Hepatocyte (in vitro differentiated cells): ENCODE measurements at places on chromosomes 2 and 18. TPM values are rescaled to one million over a fixed set of nuclear protein-coding genes. Genes with fewer than 3 reads are reported as not detected.

- H3K4me3 ChIP-seq, result no peak overlapping the region
- no peak for DNase-seq
- no peaks in the 10 kb centered on the region for H3K27me3 ChIP-seq
- no peaks in the 10 kb centered on the region for H3K4me1 ChIP-seq
- H3K27ac ChIP-seq, result no peak overlapping the region
These were observed 32.4 kb upstream of the ACTR3 start for GRCh38 chr2:113857464-113857863.

GRCh38 chr2:36769106-36769505 is 72.6 kb downstream of the VIT start:
- H3K4me3 ChIP-seq, result no peak overlapping the region
- DNase-seq, result no peak
- H3K36me3 ChIP-seq, result no peaks in the 10 kb centered on the region
- no peaks in the 10 kb centered on the region for H3K27me3 ChIP-seq
- H3K27ac ChIP-seq, result no peak overlapping the region
- H3K4me1 ChIP-seq, result no peaks in the 10 kb centered on the region

- H3K27me3 ChIP-seq, result no peaks in the 10 kb centered on the region
- H3K4me1 ChIP-seq, result peaks cover 15% of the 10 kb centered on the region
- no peak for DNase-seq
- no peak overlapping the region for H3K4me3 ChIP-seq
- H3K27ac ChIP-seq, result no peak overlapping the region
These were observed 35.9 kb downstream of the INPP4A start for GRCh38 chr2:98480598-98480997.

- no peaks in the 10 kb centered on the region for H3K36me3 ChIP-seq
- no peak overlapping the region for H3K4me3 ChIP-seq
- H3K27me3 ChIP-seq, result no peaks in the 10 kb centered on the region
- peak; percentile 12 for DNase-seq
- H3K4me1 ChIP-seq, result no peaks in the 10 kb centered on the region
These were observed 43.9 kb upstream of the B3GNT2 start for GRCh38 chr2:62152000-62152399.

Gene SCG2
- 14.0 and 14.2 TPM in 2 replicates for total RNA-seq

GRCh38 chr2:39435741-39436591 is 1.1 kb downstream of the MAP4K3 start:
- H3K27ac ChIP-seq, result peak overlapping the region; percentile 98
- H3K27me3 ChIP-seq, result no peaks in the 10 kb centered on the region
- peak overlapping the region; percentile 79 for H3K4me3 ChIP-seq
- peak; percentile 34 for DNase-seq
- H3K36me3 ChIP-seq, result no peaks in the 10 kb centered on the region
- peaks cover 42% of the 10 kb centered on the region for H3K4me1 ChIP-seq

Gene DAW1
- 0.23 and 0.68 TPM in 2 replicates for total RNA-seq

Gene SLC9A4
- total RNA-seq, result 0.80 and 1.8 TPM in 2 replicates

Gene CDK5R2
- 0.08 and 0.37 TPM in 2 replicates for total RNA-seq

Gene GLI2
- total RNA-seq, result 3.8 and 5.8 TPM in 2 replicates

Gene RNU2-63P
- total RNA-seq, result not detected in 2 replicates

DNA sequence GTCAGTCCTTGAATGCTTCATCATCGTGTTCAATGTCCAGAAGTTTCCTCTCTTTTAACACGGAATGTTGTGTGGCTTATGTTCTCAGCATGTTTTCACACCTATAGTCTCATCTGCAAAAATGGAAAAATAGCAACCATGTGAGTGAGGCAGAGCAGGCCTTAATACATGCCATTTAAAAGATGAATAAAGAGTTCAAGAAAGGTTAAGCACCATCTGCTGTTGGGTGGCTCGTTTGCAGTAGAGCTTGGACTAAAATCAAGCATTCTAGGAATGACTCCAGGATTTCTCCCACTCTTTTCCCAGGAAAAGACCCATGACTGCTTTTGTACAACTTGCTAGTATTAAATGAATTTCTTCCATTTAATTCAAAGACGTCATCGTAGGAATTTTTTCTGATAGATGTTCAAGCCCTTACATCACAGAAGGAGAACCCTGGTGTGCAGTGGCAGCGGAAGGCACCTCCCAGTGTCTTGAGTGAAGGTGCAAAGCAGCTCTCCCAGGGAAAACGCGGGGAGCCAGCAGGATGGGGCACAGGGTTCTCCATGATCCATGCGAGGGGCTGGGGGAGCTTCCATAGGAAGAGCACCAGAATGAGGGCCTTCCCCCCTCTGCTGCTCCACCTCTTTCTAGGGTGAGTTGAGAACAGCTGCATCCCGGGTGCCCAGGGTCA is 9.6 kb downstream of the DCDC2C start:
- no peaks in the 10 kb centered on the region for H3K4me1 ChIP-seq
- H3K4me3 ChIP-seq, result no peak overlapping the region
- H3K27me3 ChIP-seq, result no peaks in the 10 kb centered on the region
- no peaks in the 10 kb centered on the region for H3K36me3 ChIP-seq
- H3K27ac ChIP-seq, result no peak overlapping the region
- no peak for DNase-seq

DNA sequence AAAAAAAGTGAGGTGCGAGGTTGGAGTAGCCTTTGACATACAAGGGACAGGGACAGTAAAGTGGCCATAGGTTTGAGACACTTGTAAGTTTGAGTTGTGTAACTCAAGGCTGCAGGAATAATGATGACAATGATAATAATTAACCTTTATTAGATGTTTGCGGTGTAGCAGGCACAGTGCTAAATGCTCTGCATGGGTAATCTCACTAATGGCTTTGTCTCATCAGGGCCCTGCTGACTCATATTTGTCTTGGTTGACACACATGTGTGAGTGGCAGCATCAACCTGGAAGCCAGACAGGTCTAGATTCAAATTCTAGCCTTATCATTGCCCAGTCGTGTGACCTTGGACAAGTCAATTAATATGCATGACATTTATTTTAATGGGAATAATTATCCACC is 126.2 kb downstream of the FSHR start:
- H3K36me3 ChIP-seq, result no peaks in the 10 kb centered on the region
- H3K4me3 ChIP-seq, result no peak overlapping the region
- no peaks in the 10 kb centered on the region for H3K4me1 ChIP-seq
- DNase-seq, result peak; percentile 55
- H3K27ac ChIP-seq, result no peak overlapping the region

GRCh38 chr2:11390399-11390658 is 45.9 kb upstream of the ROCK2 start:
- peak overlapping the region; percentile 38 for H3K27ac ChIP-seq
- peaks cover 45% of the 10 kb centered on the region for H3K4me1 ChIP-seq
- no peak for DNase-seq

- no peak overlapping the region for H3K27ac ChIP-seq
- H3K36me3 ChIP-seq, result no peaks in the 10 kb centered on the region
- peak; percentile 81 for DNase-seq
- H3K4me3 ChIP-seq, result no peak overlapping the region
- H3K27me3 ChIP-seq, result no peaks in the 10 kb centered on the region
These were observed 21.2 kb downstream of the GRB14 start for GRCh38 chr2:164599954-164600589.

DNA sequence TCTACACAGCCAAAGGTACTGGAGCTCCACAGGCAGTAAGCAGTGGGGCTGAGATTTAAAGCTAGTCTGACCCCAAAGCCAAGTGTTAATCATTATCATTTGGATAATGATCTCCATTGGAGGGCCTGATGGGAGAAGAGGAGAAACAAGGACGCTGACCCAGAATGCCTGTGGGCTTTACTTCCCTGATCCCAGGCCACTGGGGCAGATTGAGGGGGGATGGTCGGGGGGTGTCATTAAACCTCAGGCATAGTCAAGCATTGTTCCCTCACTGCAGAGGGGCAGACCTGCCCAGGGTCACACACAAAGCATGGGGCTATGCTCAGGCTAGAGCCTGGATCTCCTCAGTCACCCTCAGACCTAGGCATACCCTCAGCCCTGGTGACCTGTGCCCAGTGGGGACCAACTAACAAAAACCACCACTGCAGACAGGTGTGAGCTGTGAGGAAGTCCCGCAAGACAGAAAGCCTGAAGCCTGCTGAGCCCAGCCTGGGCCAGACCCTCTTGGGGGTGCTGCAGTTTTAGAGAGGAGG is 53.4 kb downstream of the SDC1 start:
- H3K27me3 ChIP-seq, result no peaks in the 10 kb centered on the region
- H3K36me3 ChIP-seq, result no peaks in the 10 kb centered on the region
- H3K4me3 ChIP-seq, result no peak overlapping the region

- H3K27me3 ChIP-seq, result no peaks in the 10 kb centered on the region
- H3K4me1 ChIP-seq, result no peaks in the 10 kb centered on the region
- no peak overlapping the region for H3K4me3 ChIP-seq
These were observed 423.3 kb downstream of the LPIN1 start for GRCh38 chr2:12169721-12170120.

GRCh38 chr2:32342801-32343200 is 14.0 kb upstream of the BIRC6 start:
- DNase-seq, result no peak
- H3K4me3 ChIP-seq, result no peak overlapping the region

Gene BCL2L11
- 25.3 and 26.5 TPM in 2 replicates for total RNA-seq

DNA sequence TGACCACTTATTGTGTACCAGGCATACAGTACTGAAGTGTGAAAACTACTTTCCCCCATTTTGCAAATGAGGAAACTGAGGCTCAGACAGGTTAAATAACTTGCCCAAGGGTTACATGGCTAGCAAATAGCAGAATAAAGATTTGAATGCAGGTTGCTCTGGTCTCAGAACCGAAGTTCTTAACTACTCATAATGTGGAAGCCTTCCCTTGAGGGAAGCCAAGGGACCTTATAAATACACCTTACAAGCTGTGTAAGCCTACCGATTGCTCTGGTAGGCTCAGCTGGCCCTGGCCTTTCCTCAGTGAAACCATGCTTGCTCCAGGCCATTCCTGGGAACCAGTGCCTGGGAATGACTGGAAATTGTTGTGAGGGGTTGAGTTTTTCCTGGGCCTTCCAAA is 114.6 kb upstream of the CDCA7 start:
- H3K36me3 ChIP-seq, result no peaks in the 10 kb centered on the region
- no peak overlapping the region for H3K4me3 ChIP-seq
- no peaks in the 10 kb centered on the region for H3K27me3 ChIP-seq
- no peak overlapping the region for H3K27ac ChIP-seq
- no peak for DNase-seq

Gene DYSF
- total RNA-seq, result 0.90 and 2.8 TPM in 2 replicates

GRCh38 chr2:158828378-158829164 is 33.5 kb downstream of the DAPL1 start:
- no peak overlapping the region for H3K4me3 ChIP-seq
- H3K27me3 ChIP-seq, result no peaks in the 10 kb centered on the region
- H3K36me3 ChIP-seq, result no peaks in the 10 kb centered on the region
- H3K27ac ChIP-seq, result peak overlapping the region; percentile 0

DNA sequence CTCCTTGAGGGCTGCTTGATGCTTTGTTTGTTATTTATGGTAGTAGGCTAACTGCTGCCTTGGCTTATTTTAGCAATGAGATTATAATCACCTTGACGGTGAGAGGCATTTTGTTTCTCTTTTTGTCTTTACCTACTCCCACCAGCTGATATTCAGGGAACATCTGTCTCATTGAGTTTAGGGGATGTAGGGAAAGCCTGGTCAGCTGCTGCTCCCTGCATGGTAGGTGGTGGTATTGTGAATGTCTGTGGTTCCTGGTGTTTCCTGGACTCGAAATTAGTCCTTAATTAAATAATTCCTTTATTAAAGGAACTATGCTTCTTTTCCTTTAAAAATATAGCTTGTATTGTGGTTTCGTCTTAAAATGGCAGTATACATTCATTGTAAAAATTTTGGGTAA is 77.8 kb downstream of the ADAM23 start:
- no peak overlapping the region for H3K4me3 ChIP-seq
- no peak for DNase-seq
- no peak overlapping the region for H3K27ac ChIP-seq
- no peaks in the 10 kb centered on the region for H3K36me3 ChIP-seq
- H3K4me1 ChIP-seq, result no peaks in the 10 kb centered on the region
- H3K27me3 ChIP-seq, result no peaks in the 10 kb centered on the region

- H3K36me3 ChIP-seq, result no peaks in the 10 kb centered on the region
- H3K27me3 ChIP-seq, result no peaks in the 10 kb centered on the region
- H3K4me1 ChIP-seq, result no peaks in the 10 kb centered on the region
- H3K4me3 ChIP-seq, result no peak overlapping the region
These were observed 242.3 kb downstream of the SRBD1 start for GRCh38 chr2:45368792-45369191.

DNA sequence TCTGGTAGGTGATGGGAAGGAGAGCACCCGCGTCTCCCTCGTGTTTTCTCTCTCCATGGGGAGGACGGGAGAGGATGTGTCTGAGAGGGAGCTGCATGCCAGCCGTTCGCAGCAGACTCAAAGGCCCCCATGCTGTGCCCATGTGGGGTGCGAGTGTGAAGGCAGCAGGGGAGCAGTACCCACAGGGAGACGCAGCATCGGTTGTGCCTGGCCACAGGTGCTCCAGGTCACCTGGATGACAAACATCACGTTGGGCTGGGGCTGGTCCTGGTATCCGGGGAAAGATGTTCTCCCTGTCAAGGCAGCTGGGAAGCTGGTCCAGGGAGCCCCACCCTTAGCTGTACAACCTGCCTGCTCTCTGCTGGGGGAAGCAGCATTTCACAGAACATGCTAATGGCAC is 119.5 kb upstream of the SALL3 start:
- no peak for DNase-seq
- H3K27me3 ChIP-seq, result no peaks in the 10 kb centered on the region
- H3K4me3 ChIP-seq, result no peak overlapping the region
- no peaks in the 10 kb centered on the region for H3K36me3 ChIP-seq
- no peak overlapping the region for H3K27ac ChIP-seq

DNA sequence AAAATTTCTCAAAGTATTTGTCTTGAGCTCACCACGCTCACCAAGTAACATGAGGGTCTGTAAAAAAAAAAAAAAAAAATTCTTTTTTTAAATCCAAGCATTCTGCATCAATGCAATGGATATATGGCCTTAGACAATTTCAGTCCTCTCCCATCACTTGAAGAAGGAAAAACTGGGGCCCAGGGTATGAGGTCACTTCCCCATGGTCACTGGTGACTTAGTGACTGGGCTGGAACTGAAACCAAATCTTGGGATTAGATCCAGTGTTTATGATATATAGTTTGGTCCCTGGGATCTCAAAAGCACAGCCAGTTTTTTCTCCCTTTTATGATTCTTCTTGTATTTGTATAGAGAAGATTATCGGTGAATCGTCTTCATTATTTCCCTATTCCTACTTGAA is 477.9 kb upstream of the TNP1 start:
- H3K4me1 ChIP-seq, result peaks cover 13% of the 10 kb centered on the region
- no peak overlapping the region for H3K27ac ChIP-seq
- no peaks in the 10 kb centered on the region for H3K36me3 ChIP-seq
- no peaks in the 10 kb centered on the region for H3K27me3 ChIP-seq
- DNase-seq, result no peak
- H3K4me3 ChIP-seq, result no peak overlapping the region

DNA sequence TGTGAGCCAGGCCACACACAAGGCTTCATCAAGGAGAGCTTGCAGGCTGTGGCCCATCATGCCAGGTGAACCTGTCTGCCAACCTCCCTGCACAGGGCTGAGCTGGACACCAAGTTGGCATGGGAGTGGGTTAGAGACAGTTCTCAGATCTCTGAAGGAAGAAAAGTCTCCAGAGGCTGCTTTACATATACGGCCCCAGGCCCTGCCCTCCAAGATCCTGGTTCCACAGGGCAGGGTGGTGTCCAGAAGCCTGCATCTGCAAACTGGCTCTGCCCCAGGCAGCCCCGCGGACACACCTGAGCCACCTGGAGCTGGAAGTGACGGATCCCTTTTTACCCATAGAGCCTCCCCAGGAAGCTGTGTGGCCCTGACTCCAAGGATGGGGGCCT is 24.2 kb upstream of the HES6 start:
- no peak for DNase-seq
- H3K27ac ChIP-seq, result peak overlapping the region; percentile 26
- no peak overlapping the region for H3K4me3 ChIP-seq
- H3K36me3 ChIP-seq, result no peaks in the 10 kb centered on the region
- H3K27me3 ChIP-seq, result no peaks in the 10 kb centered on the region

Gene CCDC74A
- 9.4 and 10.6 TPM in 2 replicates for total RNA-seq
